Tongue (tissue), 3 donors: ENCODE measurements at places on chromosomes 2 and 18.

- DNase-seq, result no peak
These were observed 174.8 kb upstream of the ACAA2 start for GRCh38 chr18:49988101-49988500.

DNA sequence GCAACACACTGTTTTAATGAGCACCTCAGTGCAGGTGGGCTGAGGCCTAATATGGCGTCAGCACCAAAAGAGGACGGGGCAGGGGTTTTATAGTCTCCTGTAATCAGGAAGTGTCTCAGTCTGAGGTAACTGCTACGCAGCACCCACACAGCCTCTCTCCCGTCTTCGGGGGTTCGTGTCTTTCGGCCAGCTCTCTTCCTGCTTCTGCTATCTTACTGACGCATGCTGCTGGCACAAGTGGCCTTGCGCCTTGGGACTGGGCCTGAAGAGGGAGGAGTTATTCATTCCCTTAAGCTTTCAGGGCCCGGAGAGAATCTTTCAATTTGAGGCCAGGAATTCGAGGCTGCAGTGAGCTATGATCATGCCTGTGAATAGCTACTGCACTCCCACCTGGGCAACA is 14.5 kb upstream of the PAPOLG start:
- DNase-seq, result no peak

DNA sequence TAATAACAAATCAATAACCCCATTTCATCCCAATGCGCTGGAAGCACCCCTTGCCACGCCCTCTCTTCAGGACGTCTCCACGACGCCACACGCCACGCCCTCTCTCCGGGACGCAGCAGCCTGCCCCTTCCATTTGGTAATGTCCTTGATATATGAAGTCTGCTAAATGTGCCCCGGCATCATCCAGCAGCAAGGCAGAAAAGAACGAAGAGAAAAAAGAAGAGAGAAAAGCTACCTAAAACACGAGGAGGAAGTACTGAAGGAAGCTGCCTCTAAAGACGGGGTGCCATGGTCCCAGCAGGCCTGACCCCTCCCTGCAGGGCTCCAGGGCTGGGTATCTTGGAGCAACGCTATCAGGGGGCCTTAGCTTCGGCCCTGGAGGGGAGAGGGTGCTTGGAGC is 41.8 kb downstream of the CNGA3 start:
- DNase-seq, result no peak

DNA sequence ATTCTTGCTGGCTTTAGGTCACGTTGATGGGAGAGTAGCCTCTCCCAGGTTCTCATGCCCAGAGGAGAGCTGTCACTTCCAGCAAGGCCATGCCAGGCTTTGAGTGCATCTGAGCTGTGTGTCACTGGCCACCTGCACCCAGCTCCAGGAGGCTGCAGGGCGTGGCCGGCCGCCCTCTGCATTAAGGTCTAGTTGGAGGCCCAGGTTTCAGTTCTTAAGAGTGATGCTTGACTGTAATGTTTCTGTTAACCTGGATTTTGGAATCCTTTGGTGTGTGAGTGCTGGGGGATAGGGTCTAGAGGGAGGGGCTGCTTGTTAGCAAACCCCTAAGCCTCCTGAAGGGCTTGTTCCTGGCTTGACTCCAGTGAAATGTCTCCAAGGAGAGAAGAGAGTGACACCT is 140.1 kb downstream of the ACOXL start:
- no peak for DNase-seq

- no peak for DNase-seq
These were observed 66.0 kb downstream of the HPCAL1 start for GRCh38 chr2:10368491-10369231.

DNA sequence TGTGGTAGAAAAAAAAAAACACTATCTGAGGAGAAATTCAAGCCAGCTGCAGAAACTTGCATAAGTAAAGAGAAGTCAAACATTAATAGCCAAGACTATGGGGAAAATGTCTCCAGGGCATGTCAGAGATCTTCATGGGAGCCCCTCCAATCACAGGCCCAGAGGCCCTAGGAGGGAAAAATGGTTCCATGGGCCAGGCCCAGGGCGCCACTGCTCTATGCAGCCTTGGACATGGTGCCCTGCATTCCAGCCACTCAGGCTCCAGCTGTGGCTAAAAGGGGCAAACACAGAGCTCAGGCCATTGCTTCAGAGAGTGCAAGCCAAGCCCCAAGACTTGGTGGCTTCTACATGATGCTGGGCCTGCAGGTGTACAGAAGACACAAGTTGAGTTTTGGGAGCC is 354.7 kb downstream of the NBAS start:
- no peak for DNase-seq

DNA sequence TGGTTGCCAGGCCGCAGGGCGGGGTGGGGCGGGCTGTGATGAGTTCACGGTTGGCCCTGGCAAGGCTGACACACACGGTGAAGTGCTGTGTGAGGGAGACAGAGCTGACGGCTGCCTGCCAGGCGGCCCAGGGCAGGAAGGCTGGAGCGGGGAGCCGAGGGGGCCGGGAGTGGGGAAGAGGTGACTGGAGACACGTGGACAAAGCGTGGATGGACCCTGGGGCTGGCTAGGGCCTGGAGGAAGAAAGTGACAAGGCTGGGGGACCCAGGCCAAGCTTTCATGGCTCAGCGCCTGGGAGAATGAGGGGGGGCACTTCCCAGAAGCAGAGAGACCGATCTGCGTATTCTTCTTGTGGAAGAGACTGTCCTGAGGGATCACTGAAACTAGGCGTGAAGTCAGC is 123.2 kb downstream of the DYSF start:
- peak; percentile 59 for DNase-seq

GRCh38 chr2:669323-669722 is 7.9 kb downstream of the TMEM18 start:
- no peak for DNase-seq

DNA sequence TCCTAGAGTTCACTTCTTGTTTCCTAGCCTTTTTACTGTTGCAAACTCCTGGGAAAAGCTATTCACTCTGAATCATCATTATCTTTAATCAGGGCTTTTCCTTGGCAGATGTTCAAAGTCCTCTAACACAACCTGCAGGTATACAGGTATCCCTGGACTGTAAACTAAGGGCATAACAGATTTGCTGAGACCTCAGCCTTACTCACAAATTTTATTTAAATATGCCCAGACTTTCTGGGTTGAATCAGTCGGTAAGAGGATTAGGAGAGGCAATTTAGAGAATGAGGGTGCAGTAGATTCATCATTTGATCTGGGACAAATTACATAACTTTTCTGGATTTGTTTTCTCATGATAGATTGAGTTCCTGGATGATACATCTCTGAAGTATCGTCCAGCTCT is 217.8 kb upstream of the STON1 start:
- no peak for DNase-seq

DNA sequence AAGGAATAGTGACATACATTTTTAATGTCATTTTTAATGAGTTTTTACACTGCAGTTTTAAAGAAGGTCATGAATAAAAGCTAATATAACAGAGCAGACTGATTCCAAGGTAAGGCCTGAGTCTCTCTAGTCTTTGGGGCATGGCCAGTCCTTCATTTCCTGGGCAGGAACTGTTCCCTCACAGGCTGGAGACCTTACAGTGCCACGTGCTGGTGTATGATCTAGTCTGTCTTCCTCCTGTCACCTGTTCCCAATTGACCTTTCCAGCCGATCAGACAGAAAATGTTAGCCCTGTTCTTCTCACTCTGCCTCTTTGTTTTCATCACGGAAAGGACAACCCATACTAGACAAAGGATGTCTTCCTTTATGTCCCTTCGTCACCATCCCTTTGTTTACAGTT is 33.6 kb downstream of the ZCCHC2 start:
- no peak for DNase-seq

DNA sequence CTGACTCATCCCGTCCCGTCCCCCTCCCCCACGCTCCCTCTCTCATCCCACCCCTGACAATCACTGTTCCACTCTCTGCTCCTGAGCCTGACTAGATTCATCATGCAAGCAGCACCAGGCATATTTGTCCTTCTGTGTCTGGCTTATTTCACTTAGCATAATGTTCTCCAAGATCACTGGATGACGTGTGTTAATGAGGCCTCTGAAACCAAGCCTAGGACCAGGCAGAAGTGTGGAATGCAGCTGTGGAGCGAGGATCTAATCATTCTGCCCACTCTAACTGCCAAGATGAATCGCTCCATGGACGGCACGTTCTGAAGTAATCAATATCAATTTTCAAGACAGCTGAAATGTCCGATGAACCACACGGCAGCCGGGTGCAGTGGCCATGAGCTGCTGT is 122.4 kb upstream of the ZNF236 start:
- DNase-seq, result no peak

GRCh38 chr2:131121464-131121863 is 16.3 kb downstream of the PLEKHB2 start:
- no peak for DNase-seq

GRCh38 chr2:186130748-186131641 is 355.1 kb upstream of the ZC3H15 start:
- peak; percentile 22 for DNase-seq

- peak; percentile 38 for DNase-seq
These were observed 33.6 kb upstream of the RND3 start for GRCh38 chr2:150520887-150521664.

DNA sequence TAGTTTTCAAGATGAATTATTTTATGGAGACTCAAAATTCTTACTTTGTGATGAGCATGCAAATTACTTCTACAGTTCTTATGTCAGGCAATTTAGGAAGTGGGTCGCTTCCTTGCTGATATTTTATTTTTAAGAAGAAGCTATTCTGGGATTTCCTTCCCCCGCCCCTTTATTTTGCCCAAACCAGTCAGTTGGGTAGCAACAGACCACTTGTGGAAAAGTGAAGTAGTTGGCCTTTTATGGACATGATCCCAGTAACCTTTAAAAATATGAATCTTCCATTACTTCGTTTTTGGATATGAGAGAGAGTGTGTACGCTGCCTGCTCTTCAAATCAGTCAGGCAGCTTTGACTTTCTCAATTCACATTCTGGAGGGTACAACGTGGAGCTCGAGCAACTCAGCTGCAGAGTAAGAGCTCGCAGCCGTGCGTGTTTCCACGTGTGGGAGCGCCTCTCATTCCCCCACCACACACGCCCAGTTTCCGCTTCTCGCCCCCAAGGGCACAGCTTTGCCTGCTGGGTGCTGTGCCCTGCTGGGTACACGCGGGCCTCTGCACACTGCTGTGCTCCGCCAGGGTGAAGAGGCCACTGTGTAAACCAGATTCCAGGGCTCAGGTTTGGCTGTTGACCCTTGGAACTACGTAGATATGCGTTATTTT is 92.6 kb downstream of the ITGB1BP1 start:
- no peak for DNase-seq

GRCh38 chr18:59987102-59987501 is 87.3 kb downstream of the PMAIP1 start:
- no peak for DNase-seq

- no peak for DNase-seq
These were observed 79.1 kb upstream of the GRB14 start for GRCh38 chr2:164700390-164700789.

- no peak for DNase-seq
These were observed 68.6 kb downstream of the GALNT3 start for GRCh38 chr2:165725421-165725820.

- DNase-seq, result no peak
These were observed 13.1 kb downstream of the TYMS start for GRCh38 chr18:670522-670921.

DNA sequence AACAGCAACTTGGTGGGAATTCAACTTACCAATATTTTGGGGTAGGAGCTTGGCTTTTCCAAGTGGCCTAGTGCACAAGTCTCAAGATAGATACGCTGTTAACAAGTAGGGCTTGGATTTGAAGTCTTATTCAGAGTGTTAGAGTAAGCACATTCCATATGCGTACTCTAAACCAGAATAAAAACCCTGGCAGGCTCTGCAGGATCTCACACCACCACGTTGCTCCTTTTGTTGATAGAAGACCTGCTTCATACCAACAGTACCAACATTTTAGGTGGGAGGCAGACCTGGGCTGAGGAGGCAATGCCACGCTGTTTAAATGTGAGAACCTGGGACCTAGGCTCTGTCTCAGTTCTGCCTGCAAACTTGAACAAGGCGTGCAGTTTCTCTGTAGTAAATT is 214.0 kb downstream of the RNF144A start:
- DNase-seq, result no peak

DNA sequence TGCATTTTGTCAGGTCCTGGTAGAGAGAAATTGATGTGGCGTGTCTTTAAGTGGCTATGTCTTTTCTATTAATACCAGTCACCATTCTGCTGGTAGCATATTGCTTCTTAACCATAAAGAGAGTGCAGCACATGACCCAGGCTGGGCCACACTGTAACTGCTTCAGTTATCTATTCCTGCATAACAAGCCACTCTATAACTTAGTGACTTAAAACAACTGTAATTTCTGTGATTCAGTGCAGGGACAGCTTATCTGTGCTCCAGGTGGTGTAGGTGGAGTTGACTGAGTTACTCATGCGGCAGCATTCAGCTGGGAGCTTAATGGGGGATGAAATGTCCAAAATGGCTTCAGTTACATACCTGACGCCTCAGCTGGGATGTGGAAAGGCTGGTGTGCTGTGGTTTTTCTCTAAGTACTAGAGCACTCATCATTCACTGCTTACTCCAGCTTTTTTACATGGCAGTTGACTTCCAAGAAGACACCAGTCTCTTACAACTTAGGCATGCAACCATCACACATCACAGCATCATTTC is 742.4 kb downstream of the SATB2 start:
- no peak for DNase-seq

- no peak for DNase-seq
These were observed 98.0 kb downstream of the STK39 start for GRCh38 chr2:168149150-168149974.

DNA sequence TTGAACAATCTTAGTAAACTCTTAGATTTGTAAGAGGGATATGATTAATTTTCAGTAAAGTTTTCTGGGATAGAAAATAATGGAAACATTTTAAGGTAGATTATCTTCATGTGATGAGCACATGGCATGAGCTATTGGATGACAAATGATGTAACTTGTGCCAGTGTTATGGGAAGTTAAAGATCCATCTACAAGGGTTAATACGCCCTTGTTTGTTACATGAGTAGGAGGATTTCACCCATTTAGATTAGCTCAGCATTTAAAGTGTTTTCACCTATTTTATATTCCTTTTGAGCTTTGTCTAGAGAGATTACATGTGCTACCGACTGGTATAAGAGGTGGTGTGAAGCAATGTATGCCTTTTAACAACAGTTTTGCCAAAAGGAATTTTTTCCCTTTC is 5.6 kb downstream of the CLIP4 start:
- DNase-seq, result no peak

DNA sequence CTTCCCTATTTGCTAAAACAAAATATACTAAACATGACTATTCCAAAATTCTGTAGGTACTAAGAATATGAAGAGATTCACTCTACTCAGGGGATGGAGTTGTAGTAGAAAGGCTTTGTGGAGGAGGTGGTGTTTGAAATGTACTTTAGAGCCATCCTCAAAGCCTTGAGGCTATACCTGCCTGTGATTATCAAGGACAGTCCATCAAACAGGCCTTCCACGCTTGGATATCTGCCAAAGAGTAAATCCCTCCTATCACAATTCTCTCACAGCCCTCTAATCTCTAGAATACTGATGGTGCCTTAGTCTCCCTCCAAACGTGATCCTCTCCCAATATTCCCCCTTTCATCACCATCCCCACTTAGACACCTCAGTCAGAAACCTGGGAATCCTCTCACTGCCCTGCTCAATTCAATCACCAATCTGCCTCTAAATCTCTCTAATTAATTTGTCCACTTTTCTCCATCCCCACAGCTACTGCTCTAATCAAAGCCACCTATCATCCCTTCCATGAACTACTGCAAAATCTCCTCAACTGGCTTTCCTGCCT is 13.1 kb downstream of the SOS1 start:
- DNase-seq, result no peak

- DNase-seq, result no peak
These were observed 389.2 kb downstream of the FBXO15 start for GRCh38 chr18:73758446-73758845.
